G401 (cell line): ENCODE measurements at places on chromosomes 13 and 19. TPM values are rescaled to one million over a fixed set of nuclear protein-coding genes. Genes with fewer than 3 reads are reported as not detected.

Gene ZNF835
- 0.37 TPM in 1 of 2 replicates, not detected in the other for total RNA-seq

Gene SMAD9
- total RNA-seq, result 22.3 and 29.2 TPM in 2 replicates

Gene ACP5
- not detected in 2 replicates for total RNA-seq

Gene RNF225
- total RNA-seq, result not detected in 2 replicates

Gene CDADC1
- total RNA-seq, result 1.6 and 2.2 TPM in 2 replicates

Gene TUBA3C
- total RNA-seq, result not detected in 2 replicates

Gene YJEFN3
- 0.37 TPM in 2 replicates for total RNA-seq

Gene PABPC3
- total RNA-seq, result 0.12 and 0.24 TPM in 2 replicates

Gene DAND5
- 0.18 TPM in 1 of 2 replicates, not detected in the other for total RNA-seq

Gene TSSK6
- total RNA-seq, result 2.4 and 8.3 TPM in 2 replicates

Gene CD177
- total RNA-seq, result 443 and 498 TPM in 2 replicates

Gene RXFP2
- total RNA-seq, result not detected in 2 replicates

Gene NCCRP1
- total RNA-seq, result 1.7 and 4.5 TPM in 2 replicates

Gene SLC46A3
- 0.06 TPM in 1 of 2 replicates, not detected in the other for total RNA-seq

Gene RNF17
- total RNA-seq, result not detected in 2 replicates

Gene ZGLP1
- 0.55 and 1.6 TPM in 2 replicates for total RNA-seq

Gene ATP4B
- not detected in 2 replicates for total RNA-seq

Gene DCLK1
- total RNA-seq, result not detected in 2 replicates

Gene AXL
- 21.0 and 22.4 TPM in 2 replicates for total RNA-seq

Gene CEACAM20
- not detected in 2 replicates for total RNA-seq

Gene TMEM143
- total RNA-seq, result 7.4 and 9.8 TPM in 2 replicates

Gene DHPS
- total RNA-seq, result 70.6 and 99.0 TPM in 2 replicates

Gene LGI4
- total RNA-seq, result 0.06 and 0.07 TPM in 2 replicates

Gene GPR4
- total RNA-seq, result 0.14 TPM in 1 of 2 replicates, not detected in the other

Gene NTF4
- 11.5 and 18.3 TPM in 2 replicates for total RNA-seq

Gene TEX101
- 1.7 TPM in 1 of 2 replicates, not detected in the other for total RNA-seq

Gene TUBGCP3
- 13.8 and 20.6 TPM in 2 replicates for total RNA-seq

Gene ZNF714
- 18.2 and 39.3 TPM in 2 replicates for total RNA-seq

Gene ZNF30
- 2.8 and 3.2 TPM in 2 replicates for total RNA-seq
